Globus pallidus (tissue), 1 donor: ENCODE measurements at places on chromosomes 7 and 10.

GRCh38 chr7:129283936-129284335, 59.1 kb downstream of the AHCYL2 start:
- DNase-seq = no peak

GRCh38 chr7:43205171-43205795, 92.8 kb downstream of the HECW1 start:
- no peak for DNase-seq

- DNase-seq = no peak
These were observed 102.7 kb downstream of the NRP1 start for GRCh38 chr10:33231621-33232350.

GRCh38 chr7:55575733-55576132, 3.4 kb upstream of the VOPP1 start:
- no peak for DNase-seq

- DNase-seq = no peak
These were observed 776 bp downstream of the TMEM184A start for GRCh38 chr7:1555046-1555812.

- no peak for DNase-seq
These were observed 45.3 kb upstream of the ITGA8 start for GRCh38 chr10:15764892-15765454.

DNA sequence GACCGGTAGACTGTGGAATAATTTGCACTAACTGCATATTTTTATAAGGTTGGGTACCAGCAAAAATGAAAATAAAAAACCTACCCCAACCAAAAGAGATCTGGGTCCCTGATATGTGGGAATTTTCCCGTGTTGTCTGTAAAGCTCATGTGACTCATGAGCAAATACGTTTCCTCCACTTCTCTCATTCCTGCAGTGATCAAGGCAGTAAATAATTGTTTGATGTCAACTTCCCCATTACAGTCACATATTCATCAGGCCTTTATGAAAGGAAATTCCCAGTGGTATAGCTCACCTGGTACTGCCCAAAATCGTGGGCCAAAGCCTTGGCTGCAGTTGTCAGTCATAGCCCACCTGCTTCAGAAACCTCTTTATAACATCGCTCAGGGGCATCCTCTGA, 166.0 kb upstream of the ANK3 start:
- no peak for DNase-seq

DNA sequence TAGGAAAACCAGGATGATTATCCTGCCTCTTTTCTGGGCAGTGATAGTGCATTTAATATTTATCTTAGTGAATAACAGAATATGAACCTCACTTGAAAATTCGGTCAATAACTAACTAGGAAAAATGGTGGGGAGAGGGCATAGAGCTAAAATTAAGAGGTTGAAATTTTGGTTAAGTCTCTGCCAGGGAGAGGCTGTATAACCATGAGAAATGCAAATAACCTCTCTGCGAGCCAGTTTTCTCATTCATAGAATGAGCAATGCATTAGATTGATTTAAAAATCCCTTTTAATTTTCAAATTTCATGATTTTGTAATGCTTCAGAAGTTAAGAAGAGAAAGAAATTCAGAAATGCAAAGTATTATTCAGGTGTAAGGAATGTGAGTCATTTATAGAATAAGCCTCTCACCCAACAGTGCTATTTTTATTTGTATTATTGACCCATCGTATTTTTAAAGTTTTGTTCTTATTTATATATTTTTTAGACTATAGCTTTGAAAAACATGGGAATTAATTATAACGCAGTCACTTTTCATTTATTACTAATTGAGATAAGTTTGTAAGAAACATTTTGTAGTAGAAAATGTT, 104.7 kb downstream of the PHF14 start:
- no peak for DNase-seq

DNA sequence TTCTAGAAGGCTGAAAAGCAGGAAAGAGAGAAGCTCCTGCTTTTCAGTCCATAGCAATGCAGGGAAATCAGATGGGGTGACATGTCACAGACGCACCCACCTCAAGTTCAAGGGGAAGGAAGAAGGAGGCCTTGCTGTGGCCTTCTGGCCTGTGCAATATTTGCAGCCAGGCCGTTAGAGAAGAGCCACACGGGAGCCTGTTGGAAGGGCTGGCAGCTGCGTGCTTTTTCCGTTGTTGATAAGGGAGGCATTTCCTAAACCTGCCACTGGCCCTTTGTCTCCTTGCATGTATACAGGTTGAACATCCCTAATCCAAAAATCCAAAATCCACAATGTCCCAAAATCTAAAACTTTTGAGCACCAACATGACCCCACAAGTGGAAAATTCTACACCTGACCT, 492.5 kb upstream of the ZMIZ1 start:
- DNase-seq = no peak

- no peak for DNase-seq
These were observed 4.3 kb upstream of the AKR1C3 start for GRCh38 chr10:5089865-5090264.

DNA sequence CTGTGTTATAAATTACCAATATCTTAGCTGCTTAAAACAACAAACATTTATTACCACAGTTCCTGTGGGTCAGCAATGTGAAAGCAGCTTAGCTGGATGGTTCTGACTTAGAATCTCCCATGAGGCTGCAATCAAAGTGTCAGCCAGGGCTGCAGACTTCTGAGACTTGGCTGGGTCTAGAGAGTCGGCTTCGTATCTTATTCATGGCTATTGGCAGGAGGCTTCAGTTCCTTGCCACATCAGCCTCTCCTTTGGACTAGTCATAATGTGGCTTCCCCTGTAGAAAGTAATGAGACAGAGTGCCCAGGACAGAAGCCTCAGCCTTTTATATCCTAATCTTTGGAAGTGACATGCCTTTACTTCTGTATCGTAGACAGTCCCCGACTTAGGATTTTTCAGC, 27.3 kb downstream of the RALA start:
- no peak for DNase-seq

GRCh38 chr10:28467615-28468014, 65.3 kb upstream of the WAC start:
- DNase-seq = no peak

DNA sequence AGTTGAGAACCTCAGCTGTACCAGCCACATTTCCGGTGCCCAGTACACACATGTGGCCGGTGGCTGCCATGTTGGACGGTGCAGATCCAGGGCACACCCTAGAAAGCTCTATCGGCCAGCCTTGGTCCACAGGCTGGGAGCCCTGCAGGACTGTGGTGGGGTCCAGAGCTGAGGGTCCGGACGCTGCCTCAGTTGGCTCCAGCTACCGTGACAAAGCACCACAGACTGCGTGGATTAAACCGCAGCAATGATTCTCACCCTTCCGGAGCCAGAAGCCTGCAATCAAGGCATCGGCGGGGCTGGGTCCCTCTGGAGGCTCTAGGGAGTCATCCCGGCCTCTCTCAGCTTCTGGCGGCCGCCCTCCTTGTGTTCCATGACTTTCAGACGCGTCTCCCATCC, 50.1 kb downstream of the PDGFA start:
- no peak for DNase-seq
